Cerebellar nuclear complex (tissue), 1 donor: ENCODE measurements at places on chromosomes 1 and 21.

- no peak for DNase-seq
Measured at GRCh38 chr1:156881663-156882062, 11.9 kb upstream of the PEAR1 start.

DNA sequence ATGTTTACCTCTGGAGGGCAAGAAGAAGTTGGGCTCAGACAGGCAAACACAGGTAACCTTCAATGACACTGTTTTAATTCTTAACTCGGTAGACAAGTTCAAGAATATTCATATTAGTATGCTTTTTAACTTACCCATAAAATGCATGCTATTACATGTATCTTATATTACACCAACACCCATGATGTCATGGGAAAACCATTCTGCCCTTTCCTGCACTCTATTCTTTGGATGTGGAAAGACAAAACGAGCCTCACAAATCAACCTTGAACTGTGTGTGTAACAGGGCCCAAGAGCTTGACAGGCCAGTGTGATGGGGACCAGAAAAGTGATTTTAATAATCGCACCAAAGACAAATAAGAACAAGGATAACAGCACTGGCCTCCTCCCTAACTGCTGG, 22.6 kb upstream of the RAP1GAP start:
- DNase-seq = no peak

DNA sequence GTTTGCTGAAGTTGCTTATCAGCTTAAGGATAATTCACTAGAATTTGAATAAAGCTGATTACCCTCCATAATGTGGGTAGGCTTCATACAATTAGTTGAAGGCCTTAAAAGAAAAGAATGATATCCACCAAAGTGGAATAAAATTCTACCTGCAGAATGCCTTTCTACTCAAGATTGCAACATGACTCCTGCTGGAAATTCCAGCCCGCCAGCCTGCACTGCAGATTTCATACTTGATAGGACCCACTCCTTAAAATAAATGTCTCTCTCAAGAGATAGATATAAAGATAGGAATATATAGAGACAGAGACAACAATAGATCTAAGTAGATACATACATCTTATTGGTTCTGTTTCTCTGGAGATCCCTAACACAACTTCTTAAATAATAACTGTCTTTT, 23.7 kb upstream of the INSL5 start:
- DNase-seq = no peak

GRCh38 chr1:221998186-221998612, 256.3 kb upstream of the DUSP10 start:
- no peak for DNase-seq

DNA sequence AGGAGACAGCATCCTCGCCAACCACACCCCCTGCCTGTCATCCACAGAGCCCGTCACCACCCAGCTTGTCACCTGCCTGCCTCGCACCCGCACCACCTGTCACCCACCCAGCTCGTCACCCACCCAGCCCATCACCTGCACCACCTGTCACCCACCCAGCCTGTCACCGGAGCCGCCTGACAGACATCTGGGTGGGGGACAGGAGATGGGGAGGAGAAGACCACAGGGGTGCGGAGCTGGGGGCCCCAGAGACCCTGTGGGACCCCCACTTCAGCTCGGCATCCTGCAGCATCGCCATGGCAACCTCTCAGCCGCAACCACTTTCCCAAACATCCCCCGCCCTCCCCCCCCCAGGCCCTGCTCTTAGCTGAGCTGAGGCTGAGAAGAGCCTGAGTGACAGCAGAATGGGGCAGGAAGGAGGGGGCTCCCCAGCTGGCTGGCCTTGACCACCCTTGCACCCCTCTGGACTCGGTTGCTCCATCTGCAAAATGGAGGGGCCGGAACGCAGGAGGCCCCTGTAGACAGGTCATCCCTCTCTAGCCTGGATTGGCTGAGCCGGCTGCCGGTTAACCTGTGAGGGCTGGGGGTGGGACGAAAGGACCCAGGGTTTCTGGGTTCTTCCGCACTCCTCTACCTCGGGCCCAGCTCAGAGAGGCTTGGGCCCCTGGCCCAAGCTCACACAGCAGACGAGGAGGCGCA, 11.6 kb downstream of the AHDC1 start:
- no peak for DNase-seq

GRCh38 chr21:31191553-31191952, 152.5 kb downstream of the TIAM1 start:
- no peak for DNase-seq

GRCh38 chr1:84208935-84209334, 64.9 kb downstream of the PRKACB start:
- no peak for DNase-seq

DNA sequence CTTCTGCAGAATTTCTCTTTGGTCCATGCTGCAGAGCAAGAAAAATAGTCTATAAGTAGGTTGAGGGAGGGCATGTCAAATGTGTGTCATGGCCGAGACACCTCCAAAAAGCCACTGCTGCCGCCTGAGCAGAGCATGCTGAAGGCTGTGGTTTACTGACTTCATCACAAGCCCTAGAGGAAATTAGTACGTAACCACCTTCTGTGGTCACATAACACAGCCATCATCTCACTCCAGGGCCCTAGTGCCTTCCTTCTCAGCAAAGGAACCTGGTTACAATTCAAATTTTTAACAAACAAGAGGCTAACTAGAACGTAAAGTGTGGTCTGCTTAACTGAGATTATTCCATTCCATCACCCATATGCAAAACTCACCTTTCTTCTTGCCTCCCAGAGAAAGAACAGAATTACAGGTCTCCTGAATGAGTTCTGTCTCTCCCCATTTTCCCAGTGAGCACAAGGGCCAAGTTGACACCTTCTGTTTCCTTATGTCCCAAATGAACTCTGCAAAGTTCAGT, at the start of gene PTPN22:
Gene PTPN22, minus strand, starts transcription at position 116 of the 517 bp plus-strand sequence.
- DNase-seq = no peak

DNA sequence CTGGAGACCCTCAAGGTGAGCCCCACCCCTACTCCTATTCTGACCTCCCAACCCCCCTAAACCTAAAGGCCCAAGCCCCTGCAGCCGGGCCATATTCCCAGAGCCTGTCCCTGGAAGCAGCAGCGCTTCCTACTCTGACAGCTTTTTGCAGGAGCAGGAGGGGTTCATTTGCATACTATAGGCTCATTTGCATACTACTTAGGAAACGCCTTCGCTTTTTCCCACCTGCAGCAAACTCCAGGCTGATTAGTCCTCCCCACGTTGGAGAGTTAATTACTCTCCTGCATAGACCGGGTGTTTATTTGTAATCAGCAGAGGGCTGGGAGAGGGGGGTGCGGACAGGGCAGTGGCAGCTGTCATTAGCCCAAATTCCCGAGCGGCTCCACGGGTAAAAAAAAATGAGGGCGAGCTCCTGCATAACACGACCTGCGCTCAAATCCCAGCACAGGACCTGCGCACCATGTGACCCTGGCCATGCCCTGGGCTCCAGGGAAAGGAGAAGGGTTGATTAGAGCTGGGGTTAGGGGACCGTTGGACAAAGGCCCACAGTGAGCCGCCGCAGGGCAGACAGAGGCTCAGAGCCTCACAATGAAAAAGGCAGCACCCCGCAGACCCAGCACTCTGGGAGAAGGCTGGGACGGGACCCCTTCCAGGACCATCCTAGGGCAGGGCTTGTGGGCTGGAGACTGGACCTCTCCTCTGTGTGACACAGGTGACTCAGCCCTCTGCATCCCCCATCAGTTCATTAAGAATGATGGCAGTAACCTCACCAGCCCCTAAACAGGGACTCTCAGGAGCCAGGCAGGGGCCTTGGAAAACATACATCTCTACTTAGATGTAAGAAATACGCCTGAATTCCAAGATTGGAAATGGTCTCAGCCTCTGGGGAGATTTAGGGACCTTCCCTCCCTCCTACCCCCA, 9.9 kb upstream of the C1QA start:
- DNase-seq = no peak

- DNase-seq = no peak
Measured at GRCh38 chr1:60573726-60574409, 500.3 kb upstream of the C1orf87 start.

GRCh38 chr1:212491454-212491853, 58.7 kb downstream of the NENF start:
- no peak for DNase-seq

DNA sequence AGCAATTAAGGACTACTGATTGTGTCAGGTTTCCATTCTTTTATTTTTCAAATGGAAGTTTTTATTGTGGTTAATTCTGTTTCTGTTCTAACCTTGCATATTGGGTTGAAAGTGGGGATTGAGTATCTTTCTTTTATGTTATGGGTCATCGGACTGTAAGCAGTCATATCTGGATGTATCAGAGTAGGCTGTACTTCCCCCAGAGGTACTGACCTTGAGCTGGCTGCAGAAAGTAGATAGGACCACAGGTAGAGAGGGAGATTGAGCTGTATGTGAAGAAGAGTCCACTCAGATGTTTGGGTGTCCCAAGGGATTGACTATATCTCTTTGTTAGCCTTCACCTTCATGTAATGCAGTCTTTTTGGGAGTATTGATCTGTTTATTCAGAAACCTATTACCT, 20.5 kb upstream of the ALG14 start:
- DNase-seq = no peak

GRCh38 chr21:31938330-31939301, 65.8 kb downstream of the HUNK start:
- DNase-seq = no peak

- DNase-seq = no peak
Measured at GRCh38 chr21:44332383-44332782, 6.8 kb downstream of the CFAP410 start.

- no peak for DNase-seq
Measured at GRCh38 chr1:183901748-183902330, 96.9 kb downstream of the RGL1 start.

GRCh38 chr21:28268685-28269084, 724.0 kb downstream of the LTN1 start:
- DNase-seq = no peak

DNA sequence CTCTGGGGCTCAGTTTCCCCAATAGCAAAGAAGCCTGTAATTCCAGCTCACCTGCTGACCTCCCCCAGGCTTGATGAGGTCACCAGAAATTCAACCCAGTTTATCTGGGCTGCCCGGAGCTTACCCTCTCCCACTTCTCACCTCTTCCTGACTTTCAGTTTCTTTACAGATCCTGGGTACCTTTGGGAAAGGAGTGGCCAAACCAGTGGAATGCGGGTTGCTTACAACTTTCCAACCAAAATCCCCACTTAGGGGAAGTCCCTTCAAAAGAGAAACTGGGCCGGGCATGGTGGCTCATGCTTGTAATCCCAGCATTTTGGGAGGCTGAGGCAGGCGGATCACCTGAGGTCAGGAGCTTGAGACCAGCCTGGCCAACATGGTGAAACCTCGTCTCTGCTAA, 5.9 kb upstream of the MARCKSL1 start:
- no peak for DNase-seq

DNA sequence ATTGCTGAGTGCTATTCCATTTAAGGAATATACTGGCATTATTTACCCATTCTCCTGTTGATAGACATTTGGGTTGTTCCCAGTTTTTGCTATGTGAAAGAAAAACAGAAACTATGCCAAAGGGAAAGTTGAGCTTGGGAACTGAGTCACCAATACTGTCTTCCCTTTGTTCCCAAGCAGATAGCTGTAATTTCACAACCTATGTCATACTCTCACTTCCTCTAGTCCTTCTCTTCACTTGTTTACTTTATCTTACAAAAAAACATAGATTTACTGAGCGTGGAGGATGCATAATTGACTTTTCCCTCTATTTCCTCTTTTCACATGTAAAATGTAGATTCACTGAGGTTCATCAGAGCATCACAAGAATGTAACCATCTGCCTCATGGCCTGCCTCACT, 32.4 kb upstream of the PGBD5 start:
- DNase-seq = no peak

DNA sequence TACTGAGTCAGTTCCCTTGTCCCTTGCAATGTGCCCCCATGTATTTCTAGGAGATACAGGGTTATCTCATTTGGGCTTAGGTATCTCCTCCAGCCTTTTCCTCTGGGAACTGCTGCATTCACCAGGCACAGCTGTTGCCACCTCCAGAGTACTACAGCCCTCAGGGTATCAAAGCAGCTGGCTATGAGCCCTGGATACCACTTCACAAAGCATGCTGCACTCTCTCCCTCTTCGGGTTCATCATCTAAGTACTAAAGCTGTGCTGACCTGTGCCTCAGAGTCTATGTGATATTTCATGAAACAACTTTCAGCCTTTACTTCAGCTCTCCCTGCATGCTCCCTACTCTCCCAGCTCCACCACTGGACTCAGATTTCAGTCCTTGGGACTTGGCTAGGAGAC, 62.3 kb downstream of the CCDC185 start:
- DNase-seq = no peak

- no peak for DNase-seq
Measured at GRCh38 chr1:70963374-70963773, 84.2 kb downstream of the PTGER3 start.

DNA sequence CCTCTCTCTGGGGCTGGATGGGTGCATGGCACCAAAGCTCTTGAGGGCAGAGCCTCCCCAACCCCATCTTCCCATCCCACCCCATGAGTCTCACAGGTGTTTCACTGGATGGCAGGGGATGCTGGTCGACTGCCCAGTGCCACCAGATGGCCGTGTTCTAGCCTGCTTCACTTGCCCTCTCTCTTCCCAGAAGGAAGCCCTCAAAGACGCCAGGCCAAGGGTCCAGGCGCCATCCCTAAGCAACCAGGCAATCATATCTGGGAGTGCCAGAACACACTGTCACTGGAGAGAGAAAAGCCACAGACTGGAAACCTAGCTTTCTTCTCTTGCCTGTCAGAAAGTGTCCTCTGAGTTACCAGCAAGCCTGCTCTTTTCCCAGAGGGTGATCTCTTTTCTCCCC, 26.7 kb downstream of the PIGM start:
- DNase-seq = no peak

GRCh38 chr1:198171667-198172540, 15.1 kb downstream of the NEK7 start:
- DNase-seq = no peak

DNA sequence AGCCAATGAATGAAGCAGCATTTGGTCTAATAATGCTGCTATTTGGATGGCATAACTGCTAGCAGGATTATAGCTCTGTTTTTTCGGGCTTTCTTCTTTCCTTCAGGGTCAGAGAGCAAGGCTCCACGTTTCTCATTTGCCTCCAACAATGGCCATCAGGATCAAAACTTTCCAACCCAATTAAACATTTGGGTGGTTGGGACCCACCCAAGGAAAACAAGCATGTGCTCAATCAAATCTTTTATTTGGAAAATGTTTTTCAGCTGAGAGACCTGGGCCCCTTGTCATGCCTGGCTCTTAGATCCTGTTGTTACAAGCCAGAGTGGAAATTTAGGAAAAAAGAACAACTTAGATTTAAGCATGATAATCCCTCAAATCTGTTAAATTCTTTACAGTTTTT, 373.1 kb upstream of the USP24 start:
- DNase-seq = no peak

- DNase-seq = no peak
Measured at GRCh38 chr21:32206631-32207405, 72.0 kb downstream of the MIS18A start.
